ENCODE measurements at places on chromosomes 6 and 20.

GRCh38 chr6:45722876-45723275 is 292.8 kb downstream of the CLIC5 start:
- DNase-seq, result no peak

- no peak for DNase-seq
These were observed 1104.2 kb upstream of the CITED2 start for GRCh38 chr6:140478631-140479030.

GRCh38 chr6:79302341-79302740 is 67.9 kb upstream of the HMGN3 start:
- no peak for DNase-seq

DNA sequence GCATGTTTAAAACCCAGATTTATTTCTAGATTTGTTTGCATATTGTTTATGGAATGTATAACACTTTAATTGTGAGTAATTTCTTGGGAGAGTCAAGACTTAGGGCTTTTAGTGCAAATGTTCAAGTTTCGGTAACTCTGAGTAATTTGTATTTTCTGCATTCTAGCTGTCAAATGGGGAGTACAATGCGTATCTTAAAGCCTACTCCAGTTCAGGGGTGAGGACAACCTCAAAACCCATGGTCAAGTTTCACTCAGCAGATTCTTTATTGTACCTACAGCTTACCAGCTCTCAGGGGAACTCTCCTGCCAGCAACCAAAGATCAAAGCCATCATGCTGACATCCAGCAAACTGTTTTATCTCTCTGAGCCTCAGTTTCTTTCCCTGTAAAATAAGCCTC is 458.6 kb upstream of the JARID2 start:
- DNase-seq, result no peak

- DNase-seq, result no peak
These were observed 194.0 kb downstream of the GMPR start for GRCh38 chr6:16432075-16433032.

GRCh38 chr6:5083813-5084359 is 1.3 kb upstream of the PPP1R3G start:
- no peak for DNase-seq

DNA sequence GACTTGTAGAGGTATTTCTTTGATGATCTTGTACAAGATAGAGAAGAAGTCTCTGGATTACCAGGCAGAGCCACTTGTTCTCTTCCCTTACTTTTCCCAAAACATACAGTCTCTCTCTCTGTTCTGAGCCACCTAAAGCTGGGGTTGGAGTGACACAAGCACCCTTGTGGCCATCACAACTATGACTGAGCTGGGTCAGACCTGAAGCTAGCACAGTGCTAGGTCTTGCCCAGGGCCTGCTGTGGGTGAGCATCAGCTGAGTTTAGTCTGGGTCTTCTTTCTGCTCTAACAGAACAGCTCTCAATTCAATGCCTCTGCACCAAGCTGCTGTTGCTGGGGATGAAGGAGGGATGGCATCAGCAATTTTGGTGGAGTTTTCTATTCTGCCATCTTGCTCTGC is 110.2 kb downstream of the HTR1B start:
- no peak for DNase-seq

- no peak for DNase-seq
These were observed 1.9 kb downstream of the SNX5 start for GRCh38 chr20:17966432-17967310.

- no peak for DNase-seq
These were observed 188.5 kb upstream of the SNX9 start for GRCh38 chr6:157634546-157634945.

DNA sequence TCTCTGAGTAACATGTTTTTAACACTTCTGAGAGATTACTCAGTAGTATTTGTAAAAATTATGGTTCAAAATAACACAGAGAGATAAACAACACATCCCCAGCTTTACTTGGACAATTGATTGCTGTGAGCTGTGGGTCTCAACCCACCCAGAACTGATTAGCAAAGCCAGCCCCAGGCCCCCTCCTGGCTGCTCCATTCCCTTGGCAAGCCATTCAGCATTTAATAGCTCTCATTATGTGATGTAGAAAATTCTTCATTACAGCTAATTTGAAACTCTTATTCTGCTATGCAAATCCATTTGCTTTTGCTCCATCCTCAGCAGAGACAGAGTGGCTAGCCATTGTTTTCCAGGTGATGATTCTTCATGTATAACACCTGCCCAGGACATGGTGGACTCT is 16.6 kb upstream of the SIRT5 start:
- DNase-seq, result no peak

- no peak for DNase-seq
These were observed 28.8 kb upstream of the GGTLC1 start for GRCh38 chr20:24017458-24017755.

DNA sequence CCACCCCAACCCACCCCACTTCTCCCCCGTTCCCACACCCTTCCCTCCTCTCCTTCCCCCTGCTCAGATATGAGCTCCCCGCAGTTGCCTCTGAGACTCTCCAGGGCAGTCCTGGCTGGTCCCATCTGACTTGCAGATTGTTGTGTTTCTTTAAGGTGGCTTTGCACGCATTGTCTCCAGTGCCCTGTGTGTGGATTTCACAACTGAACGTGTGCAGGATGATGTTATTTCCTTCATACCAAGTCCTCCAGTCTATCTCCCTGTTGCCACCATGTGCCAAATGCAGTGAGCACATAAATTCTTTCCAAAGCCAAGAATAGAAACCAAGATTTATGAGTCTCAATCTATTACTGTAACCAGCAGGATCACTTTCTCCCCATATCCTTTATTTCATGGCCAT is 79.1 kb downstream of the TMEM242 start:
- no peak for DNase-seq

DNA sequence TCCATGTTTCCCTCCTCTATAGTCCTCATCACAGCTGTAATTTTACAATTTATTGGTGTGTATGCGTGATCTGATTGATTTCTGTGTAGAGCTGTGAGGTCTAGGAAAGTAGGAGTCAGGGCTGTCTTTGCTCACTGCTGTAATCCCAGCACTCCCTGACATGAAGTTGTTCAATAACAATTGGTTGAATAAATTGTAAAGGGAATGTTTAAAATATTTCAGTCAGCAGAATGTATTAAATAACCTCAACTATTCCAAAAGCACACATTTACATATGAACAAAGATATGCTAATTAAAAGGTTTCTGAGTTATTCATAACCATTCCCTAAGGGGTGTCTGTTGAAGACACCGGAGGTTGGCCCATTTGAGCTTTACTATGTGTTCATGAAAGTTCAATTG is 31.5 kb downstream of the NOX3 start:
- no peak for DNase-seq

DNA sequence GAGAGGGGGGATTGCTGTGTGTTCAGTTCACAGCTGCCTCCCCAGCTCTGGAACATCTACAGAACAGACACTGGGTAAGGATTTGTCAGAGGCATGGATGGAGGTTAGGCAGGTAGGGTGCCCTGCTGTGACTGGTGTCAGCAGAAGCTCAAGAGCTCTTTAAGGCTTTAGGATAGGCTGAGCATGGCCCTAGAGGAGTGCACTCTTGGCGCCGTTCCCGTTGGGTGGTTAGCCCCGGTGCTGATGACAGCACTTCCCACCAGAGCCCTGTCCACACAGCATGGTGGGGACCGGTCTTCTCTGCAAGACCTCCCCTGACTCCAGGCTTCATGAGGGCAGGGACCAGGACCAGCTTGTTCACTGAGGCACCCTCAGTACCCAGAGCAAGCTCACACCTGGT is 262.0 kb downstream of the BMP7 start:
- no peak for DNase-seq

All from left lobe of liver (tissue), 2 donors.